Right lobe of liver (tissue), 6 donors: ENCODE measurements at places on chromosomes 7 and 10. TPM values are rescaled to one million over a fixed set of nuclear protein-coding genes. Genes with fewer than 3 reads are reported as not detected.

Gene ATOH7
- 0.25 TPM for total RNA-seq

Gene ZNF679
- not detected for total RNA-seq

Gene VWA2
- 0.06 TPM for total RNA-seq

Gene CDNF
- total RNA-seq: 3.7 TPM

- H3K36me3 ChIP-seq: no peaks in the 10 kb centered on the region
- no peaks in the 10 kb centered on the region for H3K27me3 ChIP-seq
- no peak for DNase-seq
Measured at GRCh38 chr7:148434181-148434757, 156.3 kb upstream of the C7orf33 start.

GRCh38 chr10:93598157-93598556 lies 2.9 kb downstream of the RBP4 start:
- H3K27me3 ChIP-seq: no peaks in the 10 kb centered on the region
- H3K4me1 ChIP-seq: no peaks in the 10 kb centered on the region
- DNase-seq: no peak
- H3K36me3 ChIP-seq: peaks cover 5% of the 10 kb centered on the region
- peak overlapping the region; percentile 56 for H3K4me3 ChIP-seq

DNA sequence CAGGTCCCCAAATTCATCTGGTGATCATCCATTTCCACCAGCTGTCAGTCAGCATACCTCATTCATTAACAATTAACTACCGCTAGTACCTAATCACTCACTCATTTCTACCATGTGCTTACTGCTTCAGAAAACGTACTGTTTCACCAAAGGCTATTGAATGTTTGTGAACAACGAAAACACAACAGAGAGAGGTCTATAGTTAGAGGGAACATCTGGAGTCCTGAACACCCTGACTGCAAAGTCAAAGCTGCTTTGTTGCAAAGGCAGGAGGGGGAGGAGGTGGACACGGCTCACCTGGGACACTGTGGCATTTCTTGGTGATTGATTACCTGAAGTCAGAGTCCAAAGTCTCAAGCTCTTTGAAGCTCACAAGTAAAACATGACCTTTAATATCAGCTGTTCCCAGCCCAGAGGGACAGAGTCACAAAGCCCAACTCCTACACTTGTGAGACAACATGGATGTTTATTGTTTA lies 342.3 kb upstream of the ADARB2 start:
- no peaks in the 10 kb centered on the region for H3K27me3 ChIP-seq
- no peaks in the 10 kb centered on the region for H3K36me3 ChIP-seq
- no peaks in the 10 kb centered on the region for H3K4me1 ChIP-seq

GRCh38 chr7:77415476-77415822 lies 700 bp downstream of the GSAP start:
- DNase-seq: no peak
- peaks cover 5% of the 10 kb centered on the region for H3K4me1 ChIP-seq
- peak overlapping the region; percentile 92 for H3K27ac ChIP-seq
- no peaks in the 10 kb centered on the region for H3K36me3 ChIP-seq
- no peaks in the 10 kb centered on the region for H3K27me3 ChIP-seq
- H3K4me3 ChIP-seq: peak overlapping the region; percentile 84

DNA sequence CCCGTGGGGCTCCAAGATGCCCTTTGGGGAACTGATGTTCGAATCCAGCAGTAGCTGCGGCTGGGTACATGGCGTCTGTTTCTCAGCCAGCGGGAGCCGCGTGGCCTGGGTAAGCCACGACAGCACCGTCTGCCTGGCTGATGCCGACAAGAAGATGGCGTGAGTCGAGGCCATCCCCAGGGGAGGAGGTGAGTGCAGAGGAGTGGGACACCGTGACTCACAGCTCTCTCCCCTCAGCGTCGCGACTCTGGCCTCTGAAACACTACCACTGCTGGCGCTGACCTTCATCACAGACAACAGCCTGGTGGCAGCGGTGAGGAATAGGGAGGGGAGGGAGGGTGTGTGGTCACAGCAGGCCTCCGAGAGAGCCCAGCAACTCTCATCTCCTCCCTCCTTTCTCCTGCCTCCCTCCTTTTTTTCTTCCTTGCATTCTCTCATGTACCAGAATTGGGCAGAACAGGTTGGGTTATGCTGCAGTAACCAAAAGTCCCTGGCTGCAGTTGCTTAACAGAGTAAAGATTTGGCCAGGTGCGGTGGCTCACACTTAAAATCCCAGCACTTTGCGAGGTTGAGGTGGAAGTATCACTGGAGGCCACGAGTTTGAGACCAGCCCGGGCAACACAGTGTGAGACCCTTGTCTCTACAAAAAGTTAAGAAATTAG lies 16.5 kb downstream of the ARPC1B start:
- no peaks in the 10 kb centered on the region for H3K4me1 ChIP-seq
- no peak overlapping the region for H3K4me3 ChIP-seq
- peaks cover 22% of the 10 kb centered on the region for H3K36me3 ChIP-seq
- DNase-seq: no peak

DNA sequence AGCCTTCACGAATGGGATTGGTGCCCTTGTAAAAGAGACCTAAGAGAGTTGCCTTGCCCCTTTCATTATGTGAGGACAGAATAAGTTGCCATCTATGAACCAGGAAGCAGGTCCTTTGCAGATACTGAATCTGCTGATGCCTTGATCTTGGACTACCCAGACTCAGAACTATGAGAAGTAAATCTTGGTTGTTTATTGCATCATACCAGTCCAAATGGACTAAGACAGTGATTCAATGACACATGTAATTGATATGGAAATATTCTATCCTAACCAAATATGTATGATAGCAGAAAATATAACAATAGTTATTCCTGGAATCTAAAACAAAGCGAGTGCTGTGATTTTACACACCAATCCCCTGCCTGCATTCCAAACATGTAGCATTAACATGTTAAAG lies 17.0 kb upstream of the LYZL1 start:
- no peaks in the 10 kb centered on the region for H3K27me3 ChIP-seq
- no peaks in the 10 kb centered on the region for H3K36me3 ChIP-seq
- DNase-seq: no peak
- no peak overlapping the region for H3K27ac ChIP-seq
- no peaks in the 10 kb centered on the region for H3K4me1 ChIP-seq

DNA sequence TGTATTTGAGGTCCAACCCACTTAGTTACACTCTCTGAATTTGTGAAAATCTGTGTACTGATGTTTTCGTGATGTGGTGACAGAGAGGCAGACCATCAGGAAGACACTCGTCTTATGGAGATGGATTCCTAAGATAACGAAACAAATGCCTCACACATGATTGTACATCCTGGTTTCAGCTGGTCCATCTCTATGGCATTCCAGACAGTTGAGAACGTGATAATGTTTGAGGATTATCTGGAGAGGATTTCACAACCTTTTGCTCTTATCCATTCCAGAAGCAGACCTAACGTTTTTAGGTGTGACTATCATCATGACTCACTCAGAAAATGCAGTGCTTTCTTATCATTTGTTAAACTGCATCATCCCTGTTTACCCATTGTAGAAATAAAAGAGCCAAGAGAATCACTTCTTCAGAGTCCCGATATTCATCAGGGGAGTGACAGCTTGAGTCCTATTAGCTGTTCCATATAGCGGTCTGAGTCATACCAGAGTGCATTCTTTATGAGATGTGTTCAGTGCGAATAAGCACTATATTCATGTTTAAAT lies 74.5 kb downstream of the BMPER start:
- H3K36me3 ChIP-seq: no peaks in the 10 kb centered on the region
- no peak overlapping the region for H3K4me3 ChIP-seq
- DNase-seq: no peak
- H3K27me3 ChIP-seq: no peaks in the 10 kb centered on the region

- no peak for DNase-seq
- H3K4me1 ChIP-seq: no peaks in the 10 kb centered on the region
- H3K27me3 ChIP-seq: no peaks in the 10 kb centered on the region
- no peak overlapping the region for H3K4me3 ChIP-seq
- H3K36me3 ChIP-seq: no peaks in the 10 kb centered on the region
Measured at GRCh38 chr7:130263130-130263529, 3.5 kb upstream of the CPA2 start.

DNA sequence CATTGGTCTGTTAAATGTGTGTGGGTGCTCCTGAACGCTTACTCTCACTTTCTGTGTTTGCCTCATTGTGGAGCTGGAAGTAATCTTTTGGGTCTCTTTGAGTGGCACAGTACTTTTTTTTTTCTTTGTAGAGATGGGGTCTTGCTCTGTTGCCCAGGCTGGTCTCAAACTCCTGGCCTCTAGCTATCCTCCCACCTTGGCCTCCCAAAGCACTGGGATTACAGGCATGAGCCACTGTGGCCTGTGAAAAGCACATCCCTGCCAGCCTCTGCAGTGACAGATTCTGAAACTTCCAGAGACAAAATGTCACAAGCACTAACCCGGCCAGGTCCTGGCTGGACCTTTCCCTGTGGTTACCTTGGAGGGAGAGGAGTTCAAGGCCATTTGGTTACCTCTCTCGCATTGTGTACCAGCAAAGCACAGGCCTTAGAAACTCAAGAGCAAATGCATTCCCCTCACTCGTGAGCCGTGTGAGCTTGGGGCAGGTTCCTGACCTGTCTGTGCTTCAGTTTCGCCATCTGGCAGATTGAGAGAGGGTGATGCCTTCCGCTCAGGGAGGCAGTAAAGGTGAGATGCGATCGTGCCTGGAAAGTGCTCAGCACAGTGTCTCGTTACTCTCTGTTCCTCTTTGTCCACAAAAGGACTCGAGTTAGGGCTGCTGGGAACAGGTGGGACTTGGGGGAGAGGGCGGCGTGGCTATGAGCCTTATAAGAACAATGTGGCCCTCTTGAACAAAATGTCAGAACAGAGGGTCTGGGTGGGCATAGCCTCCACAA lies 72.6 kb upstream of the SEPHS1 start:
- H3K36me3 ChIP-seq: no peaks in the 10 kb centered on the region
- no peak overlapping the region for H3K4me3 ChIP-seq
- no peaks in the 10 kb centered on the region for H3K4me1 ChIP-seq
- DNase-seq: no peak
- H3K27me3 ChIP-seq: no peaks in the 10 kb centered on the region

DNA sequence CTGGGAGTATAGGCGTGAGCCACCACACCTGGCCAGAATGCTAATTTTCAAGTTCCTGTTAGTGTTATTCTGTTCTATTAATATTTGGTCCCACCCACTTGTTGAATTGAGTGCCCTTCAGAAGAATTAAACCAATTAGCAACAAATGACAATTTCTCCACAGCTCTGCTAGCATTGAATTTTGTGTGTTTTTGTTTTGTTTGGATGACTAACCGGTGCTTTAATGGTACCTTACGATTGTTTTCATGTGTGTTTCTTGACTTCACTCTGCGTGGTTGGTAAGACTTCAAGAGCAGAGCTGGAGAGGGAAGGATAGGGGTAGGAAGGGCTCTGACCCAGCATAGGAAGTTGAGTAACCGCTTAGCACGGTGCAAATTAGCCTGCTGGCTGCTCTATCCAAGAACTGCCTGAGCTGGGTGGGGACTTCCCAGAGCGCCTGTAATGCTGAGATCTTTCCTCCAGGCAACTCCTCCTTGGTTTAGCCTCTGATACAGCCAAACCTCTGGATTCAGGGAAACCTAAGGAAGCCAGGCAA lies 4.6 kb downstream of the ARPC1B start:
- no peak overlapping the region for H3K4me3 ChIP-seq
- peaks cover 50% of the 10 kb centered on the region for H3K4me1 ChIP-seq
- no peak for DNase-seq
- H3K36me3 ChIP-seq: no peaks in the 10 kb centered on the region
- peak overlapping the region; percentile 74 for H3K27ac ChIP-seq

DNA sequence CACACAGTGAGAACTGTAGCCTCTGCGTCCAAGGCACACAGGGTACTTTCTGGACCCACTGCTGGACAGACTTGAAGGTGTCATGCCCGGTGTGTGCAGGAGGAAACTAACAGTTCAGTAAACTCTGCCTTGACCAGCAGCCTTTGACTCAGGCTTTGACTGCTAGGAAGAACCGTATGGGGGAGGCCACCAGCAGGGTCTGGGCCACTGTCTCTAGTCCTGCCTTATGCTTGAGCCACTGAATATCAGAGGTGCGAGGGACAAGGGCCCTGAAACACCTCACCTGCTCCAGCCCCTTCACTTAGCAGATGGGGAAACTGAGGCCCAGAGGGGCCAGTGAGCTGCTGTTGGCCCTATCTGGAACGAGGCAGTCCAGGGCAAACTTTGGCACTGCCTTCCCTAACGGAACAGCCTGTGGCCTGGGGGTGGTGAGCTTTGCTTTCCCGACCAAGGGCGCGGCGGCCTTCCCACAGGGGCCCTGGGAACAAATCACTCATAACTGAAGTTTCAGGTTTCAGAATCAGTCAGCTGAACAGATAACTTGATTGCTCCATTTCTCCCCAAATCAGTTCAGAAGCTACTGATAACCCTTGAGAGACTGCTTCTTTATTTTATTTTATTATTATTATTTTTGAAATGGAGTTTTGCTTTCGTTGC lies 130.0 kb downstream of the FAM53B start:
- H3K4me1 ChIP-seq: no peaks in the 10 kb centered on the region
- no peaks in the 10 kb centered on the region for H3K36me3 ChIP-seq
- H3K27ac ChIP-seq: no peak overlapping the region
- DNase-seq: no peak
- H3K27me3 ChIP-seq: no peaks in the 10 kb centered on the region

DNA sequence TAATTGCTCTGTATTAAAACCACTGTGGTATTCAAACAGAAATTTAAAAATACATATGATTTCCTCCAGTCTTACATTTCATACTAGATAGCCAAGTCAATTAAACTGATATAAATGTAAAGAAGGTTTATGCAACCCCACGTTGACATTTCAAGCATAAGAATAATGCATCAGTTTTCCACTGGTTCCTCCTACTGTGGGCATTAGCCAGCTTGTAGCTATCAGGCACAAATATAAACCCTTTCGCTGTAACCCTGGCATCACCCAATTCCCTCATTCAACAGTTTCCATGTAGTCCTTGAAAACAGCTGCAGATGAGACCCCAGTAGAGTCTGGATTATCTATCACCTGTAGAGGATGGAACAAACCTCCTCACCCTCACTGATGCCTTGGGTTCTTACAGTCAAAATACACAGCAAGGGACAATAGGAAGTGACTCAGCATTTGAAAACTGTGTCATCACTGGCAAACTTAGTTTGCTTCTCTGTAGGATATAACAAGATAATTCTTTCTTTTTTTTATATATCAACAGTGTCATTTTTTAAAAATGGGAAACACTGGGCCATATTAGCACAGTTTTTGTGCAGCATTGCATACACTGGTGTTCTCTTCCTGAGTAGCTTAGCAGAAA lies 113.0 kb downstream of the PDE1C start:
- no peaks in the 10 kb centered on the region for H3K27me3 ChIP-seq
- DNase-seq: no peak
- no peaks in the 10 kb centered on the region for H3K36me3 ChIP-seq
- no peaks in the 10 kb centered on the region for H3K4me1 ChIP-seq

GRCh38 chr10:118694848-118695247 lies 59.9 kb downstream of the CACUL1 start:
- no peak overlapping the region for H3K4me3 ChIP-seq
- DNase-seq: no peak
- no peaks in the 10 kb centered on the region for H3K4me1 ChIP-seq
- no peaks in the 10 kb centered on the region for H3K36me3 ChIP-seq
- H3K27ac ChIP-seq: no peak overlapping the region
